ENCODE measurements at places on chromosomes 4 and X.

GRCh38 chr4:122453384-122453995 lies 3.0 kb downstream of the IL2 start:
- DNase-seq: no peak

- DNase-seq: no peak
Observed at GRCh38 chr4:71163317-71163716, 169.9 kb downstream of the DCK start.

GRCh38 chrX:123167621-123168020 lies 16.5 kb upstream of the GRIA3 start:
- no peak for DNase-seq

GRCh38 chr4:173288296-173288695 lies 45.9 kb downstream of the HMGB2 start:
- peak; percentile 82 for DNase-seq

- no peak for DNase-seq
Observed at GRCh38 chr4:78439328-78439727, 112.2 kb upstream of the ANXA3 start.

DNA sequence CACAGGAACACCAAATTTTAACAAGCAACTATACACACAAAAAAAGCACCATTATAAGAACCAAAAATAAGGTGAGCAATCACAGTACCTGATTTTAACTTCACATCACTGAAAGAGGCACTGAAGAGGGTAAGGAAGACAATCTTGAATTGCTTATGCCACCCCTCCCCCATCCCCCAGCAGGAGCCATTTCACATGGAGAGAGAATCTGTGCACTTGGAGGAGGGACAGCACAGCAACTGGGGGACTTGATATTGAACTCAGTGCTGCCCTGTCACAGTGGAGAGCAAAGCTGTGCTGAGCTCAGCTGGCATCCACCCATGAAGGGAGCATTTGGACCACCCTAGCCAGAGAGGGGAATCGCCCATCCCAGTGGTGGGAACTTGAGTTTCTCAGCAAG lies 56.0 kb downstream of the NUDT11 start:
- DNase-seq: no peak

DNA sequence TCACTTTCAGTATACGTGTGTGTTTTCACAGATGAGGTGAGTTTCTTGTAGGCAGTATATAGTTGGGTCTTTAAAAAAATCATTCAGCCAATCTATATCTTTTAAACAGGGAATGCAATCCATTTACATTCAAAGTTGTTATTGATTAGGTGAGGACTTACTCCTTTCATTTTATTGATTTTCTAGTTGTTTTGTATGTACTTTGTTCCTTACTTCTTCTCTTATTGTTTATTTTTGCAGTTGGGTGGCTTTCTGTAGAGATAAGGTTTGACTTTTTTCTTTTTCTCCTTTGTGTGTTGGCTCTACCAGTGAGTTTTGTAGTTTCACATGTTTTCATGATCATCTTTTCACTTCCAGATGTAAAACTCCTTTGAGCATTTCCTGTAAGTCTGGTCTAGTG lies 83.1 kb downstream of the MAGED1 start:
- DNase-seq: no peak

GRCh38 chrX:108439426-108439942 lies at the start of gene COL4A5:
Gene COL4A5 (plus strand): TSS chrX:108439838. CDS start chrX:108440126, 288 bp downstream.
- DNase-seq: peak; percentile 92

- DNase-seq: no peak
Observed at GRCh38 chrX:41946235-41946634, 22.9 kb upstream of the CASK start.

GRCh38 chr4:186781032-186781917 lies 57.6 kb upstream of the FAT1 start:
- DNase-seq: peak; percentile 74

- DNase-seq: no peak
Observed at GRCh38 chrX:137171626-137172025, 137.8 kb upstream of the GPR101 start.
